H1 (cell line): ENCODE measurements at places on chromosomes 16 and 17. TPM values are rescaled to one million over a fixed set of nuclear protein-coding genes. Genes with fewer than 3 reads are reported as not detected.

Gene XYLT1
- 22.1 and 25.4 TPM in 2 replicates for total RNA-seq

DNA sequence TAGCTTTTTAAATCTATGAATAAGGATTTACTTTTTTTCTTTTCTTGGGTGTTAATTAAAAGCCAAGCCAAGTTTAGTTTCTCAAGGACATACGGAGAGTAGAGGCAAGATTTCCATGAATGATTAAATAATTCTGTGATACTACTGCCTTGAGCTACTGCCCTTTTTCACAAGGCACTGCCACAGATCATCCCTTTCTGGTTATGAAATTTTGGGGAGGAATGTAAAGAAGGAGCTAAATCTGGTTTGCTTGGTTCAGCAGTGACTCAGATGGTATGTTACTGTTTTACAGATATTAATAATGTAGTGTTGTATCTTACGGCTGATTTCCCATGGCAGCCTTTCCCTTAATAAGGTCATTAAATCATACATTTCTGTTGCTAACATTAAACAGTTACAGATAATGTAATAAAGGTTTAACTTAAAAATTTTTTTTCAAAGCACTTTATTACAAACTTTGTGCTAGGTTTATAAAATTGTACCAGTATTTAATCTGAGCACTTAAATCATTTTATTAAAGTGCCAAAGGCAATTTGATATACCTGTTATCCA lies 2.6 kb downstream of the WSB1 start:
- DNase-seq, result no peak
- no peak overlapping the region; the same call in 1 of the 2 replicates for H3K4me3 ChIP-seq
- H3K4me1 ChIP-seq, result peaks cover 4% of the 10 kb centered on the region
- H3K36me3 ChIP-seq, result no peaks in the 10 kb centered on the region
- H3K27ac ChIP-seq, result no peak overlapping the region

GRCh38 chr16:85541980-85542900 lies 70.9 kb upstream of the GSE1 start:
- H3K4me3 ChIP-seq, result no peak overlapping the region
- no peak overlapping the region for H3K27ac ChIP-seq
- no peaks in the 10 kb centered on the region for H3K36me3 ChIP-seq
- DNase-seq, result no peak
- no peaks in the 10 kb centered on the region for H3K4me1 ChIP-seq

Gene ABAT
- 8.4 and 8.9 TPM in 2 replicates for total RNA-seq

GRCh38 chr17:49436174-49436573 lies 21.5 kb upstream of the PHB1 start:
- DNase-seq, result no peak
- H3K4me3 ChIP-seq, result no peak overlapping the region
- peaks cover 6% of the 10 kb centered on the region; the same call in 1 of the 2 replicates for H3K27me3 ChIP-seq
- H3K4me1 ChIP-seq, result no peaks in the 10 kb centered on the region
- no peak overlapping the region for H3K27ac ChIP-seq

Gene RAMP2
- 12.0 and 13.4 TPM in 2 replicates for total RNA-seq
